ENCODE measurements at places on chromosomes 11 and 22.

GRCh38 chr11:66070604-66071380, 720 bp downstream of the PACS1 start:
- DNase-seq: peak; percentile 13

- peak; percentile 6 for DNase-seq
These were observed 636 bp downstream of the KCNQ1OT1 start for GRCh38 chr11:2699185-2699530.

GRCh38 chr11:68872216-68873003, 30.7 kb upstream of the CPT1A start:
- no peak for DNase-seq

DNA sequence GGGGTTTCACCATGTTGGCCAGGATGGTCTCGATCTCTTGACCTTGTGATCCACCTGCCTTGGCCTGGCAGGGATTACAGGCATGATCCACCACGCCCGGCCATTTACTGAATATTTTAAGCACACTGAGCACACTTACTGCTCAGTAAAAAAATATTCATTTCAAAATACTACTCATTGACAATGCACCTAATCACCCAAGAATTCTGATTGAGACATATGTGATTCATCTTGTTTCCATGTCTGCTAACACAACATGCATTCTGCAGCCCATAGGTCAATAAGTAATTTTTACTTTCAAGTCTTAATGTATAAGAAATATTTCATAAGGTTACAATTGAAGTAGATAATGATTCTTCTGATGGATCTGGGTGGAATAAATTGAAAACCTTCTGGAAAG, 4.2 kb upstream of the OR52J3 start:
- DNase-seq: no peak

- DNase-seq: no peak
These were observed 145.0 kb downstream of the CCDC34 start for GRCh38 chr11:27217948-27218420.

DNA sequence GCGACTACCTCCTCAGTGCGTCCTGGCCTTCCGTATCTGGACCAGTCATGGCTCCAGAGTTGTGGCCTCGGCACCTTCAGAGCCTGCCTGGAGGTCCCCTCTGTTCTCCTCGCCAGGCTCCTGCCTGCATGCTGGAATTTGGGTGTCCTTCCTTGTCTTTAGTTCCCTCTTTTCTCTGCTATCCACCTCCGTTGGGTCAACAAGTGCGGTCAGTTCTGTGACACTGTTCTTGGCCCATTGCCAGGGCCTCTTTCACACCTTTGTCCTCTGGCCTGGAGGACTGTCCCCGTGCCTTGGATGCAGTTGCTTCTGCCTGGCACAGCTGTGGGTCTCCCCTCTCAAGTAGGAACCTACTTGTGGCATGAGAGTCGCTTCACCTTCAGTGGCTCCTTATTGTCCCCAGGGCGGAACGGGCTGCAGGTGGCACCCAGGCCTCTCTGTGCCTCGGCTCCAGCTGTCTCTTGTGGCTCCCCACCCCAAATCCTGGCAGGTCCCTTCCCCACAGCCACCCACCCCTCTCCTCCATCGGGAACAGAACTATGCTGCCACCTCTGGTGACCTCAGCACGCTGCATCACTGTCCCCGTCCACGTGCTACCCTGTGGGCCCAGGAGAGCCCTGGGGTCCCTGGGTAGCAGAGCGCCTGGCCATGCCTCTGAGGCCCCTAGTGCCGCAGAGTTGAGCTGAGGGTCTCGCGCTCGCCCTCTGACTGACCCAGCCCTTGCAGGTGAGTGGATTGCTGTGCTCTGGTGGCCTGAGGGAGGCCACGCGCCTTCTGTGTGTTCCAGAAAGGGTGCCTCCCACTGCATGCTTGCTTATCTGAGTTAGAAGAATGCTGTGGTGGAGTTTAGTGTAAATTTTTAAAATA, 4.7 kb downstream of the DGCR8 start:
- DNase-seq: no peak

All from CD4-positive, alpha-beta T cell treated with Interleukin-17A for 1 hour (primary cell).